ENCODE measurements at places on chromosomes 1 and 21.

GRCh38 chr1:65762081-65762862, 30.4 kb upstream of the PDE4B start:
- no peak for DNase-seq

DNA sequence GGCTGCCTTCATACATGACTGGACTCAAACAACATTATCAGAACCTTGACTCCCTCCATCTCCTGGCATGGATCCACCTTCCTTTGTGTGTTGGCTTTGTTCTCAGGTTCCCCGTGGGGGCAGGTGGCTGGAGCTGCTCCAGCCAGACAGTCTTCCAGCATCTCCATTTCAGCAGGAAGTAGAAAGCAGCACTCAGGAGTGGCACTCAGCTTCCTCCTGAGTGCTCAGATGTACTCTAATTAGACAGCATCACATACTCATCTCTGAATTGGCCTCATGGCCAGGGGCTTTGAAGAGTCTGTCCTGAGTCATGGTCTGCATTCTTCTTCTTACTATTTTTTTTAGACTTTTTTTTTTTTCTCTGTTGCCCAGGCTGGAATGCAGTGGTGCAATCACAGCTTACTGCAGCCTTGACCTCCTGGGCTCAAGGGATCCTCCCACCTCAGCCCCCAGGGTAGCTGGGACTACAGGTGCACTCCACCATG, 27.9 kb downstream of the OVAAL start:
- no peak for DNase-seq

DNA sequence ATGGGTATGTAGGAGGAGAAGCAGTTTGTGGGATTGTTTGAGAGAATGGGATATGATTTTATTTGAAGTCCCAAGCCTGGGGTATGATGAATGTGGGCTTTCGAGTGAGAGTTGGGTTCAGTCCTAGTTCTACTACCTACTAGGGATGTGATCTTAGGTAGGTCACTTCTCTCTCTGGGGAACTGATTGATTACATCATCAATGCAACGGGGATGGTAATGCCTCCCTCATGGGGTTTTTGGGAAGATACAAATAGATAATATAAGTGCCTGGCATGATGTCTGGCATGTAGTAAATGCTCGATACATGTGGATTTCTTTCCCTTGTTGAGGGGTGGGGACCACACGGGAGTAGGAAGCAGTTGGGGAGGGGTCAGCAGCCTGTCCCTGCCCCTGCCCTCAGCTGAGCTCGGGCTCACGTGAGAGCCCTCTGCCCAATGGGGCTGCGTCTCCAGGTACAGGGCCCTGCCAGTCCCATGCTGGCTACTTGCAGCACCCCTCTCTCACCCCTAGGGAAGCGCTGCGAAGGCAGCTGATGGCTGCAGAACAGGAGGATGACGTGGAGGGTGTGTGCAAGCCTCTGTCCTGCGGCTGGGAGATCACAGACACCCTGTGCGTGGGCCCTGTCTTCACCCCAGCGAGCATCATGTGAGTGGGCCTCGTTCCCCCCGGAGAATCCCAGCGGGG, 38.7 kb downstream of the AZIN2 start:
- no peak for DNase-seq

DNA sequence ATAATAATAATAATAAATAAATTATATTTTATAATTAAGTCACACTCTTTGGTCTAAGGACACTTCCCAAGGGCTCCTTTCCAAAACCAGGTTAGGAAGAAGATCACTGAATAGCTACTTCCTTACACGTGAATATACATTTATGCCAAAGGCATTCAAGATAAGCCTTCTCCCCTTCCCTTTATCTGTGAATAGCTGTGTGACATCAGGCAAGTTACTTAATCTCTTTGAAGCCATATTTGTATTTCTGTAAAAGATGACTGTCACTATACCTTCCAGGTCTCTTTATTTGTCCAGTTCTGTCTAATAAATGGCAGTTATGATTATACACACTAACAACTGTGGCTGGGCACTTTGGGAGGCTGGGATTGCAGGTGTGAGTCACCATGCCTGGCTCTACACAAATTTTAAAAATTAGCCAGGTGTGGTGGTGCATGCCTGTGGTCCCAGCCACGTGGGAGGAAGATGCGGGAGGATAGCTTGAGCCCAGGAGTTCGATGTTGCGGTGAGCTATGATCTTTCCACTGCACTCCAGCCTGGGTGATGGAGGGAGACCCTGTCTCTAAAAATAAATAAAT, 5.5 kb upstream of the RNF11 start:
- DNase-seq: no peak

DNA sequence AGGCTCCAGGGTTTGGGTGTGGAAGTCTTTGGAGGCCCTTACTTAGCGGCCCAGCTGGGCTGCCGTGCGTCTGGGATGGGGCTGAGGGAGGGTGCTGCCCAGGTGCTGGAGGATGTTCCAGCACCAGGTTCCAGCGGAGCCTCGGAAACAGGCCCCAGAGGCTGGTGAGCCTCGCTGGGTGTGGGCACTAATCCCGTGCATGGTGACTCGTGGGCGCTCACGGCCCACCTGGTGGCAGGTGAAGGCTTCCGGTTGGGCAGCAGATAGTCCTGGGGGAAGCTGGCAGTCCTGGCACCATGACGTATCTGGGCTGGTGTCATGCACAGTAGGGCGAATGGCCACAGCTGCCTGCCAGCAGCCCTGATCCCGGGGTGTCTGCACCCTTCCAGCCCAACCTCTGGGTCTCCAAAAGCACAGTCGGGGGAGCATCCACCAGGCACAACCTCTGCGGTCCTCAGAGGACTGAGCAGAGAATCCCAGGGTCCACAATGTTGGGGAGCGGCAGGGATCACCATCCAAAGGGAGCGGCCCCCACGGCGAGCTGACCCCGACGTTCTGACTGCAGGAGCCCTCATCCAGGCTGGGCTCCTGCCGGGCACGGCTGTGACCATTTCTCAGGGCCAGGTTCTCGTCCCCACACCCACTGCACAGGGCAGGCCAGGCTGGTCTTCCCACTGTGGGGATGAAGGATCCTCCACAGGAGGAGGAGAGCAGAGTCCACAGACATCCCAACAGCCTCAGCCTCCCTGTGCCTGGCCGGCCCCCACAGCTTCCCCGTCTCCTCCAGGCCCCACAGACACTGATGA, 25.3 kb downstream of the FTCD start:
- DNase-seq: no peak

DNA sequence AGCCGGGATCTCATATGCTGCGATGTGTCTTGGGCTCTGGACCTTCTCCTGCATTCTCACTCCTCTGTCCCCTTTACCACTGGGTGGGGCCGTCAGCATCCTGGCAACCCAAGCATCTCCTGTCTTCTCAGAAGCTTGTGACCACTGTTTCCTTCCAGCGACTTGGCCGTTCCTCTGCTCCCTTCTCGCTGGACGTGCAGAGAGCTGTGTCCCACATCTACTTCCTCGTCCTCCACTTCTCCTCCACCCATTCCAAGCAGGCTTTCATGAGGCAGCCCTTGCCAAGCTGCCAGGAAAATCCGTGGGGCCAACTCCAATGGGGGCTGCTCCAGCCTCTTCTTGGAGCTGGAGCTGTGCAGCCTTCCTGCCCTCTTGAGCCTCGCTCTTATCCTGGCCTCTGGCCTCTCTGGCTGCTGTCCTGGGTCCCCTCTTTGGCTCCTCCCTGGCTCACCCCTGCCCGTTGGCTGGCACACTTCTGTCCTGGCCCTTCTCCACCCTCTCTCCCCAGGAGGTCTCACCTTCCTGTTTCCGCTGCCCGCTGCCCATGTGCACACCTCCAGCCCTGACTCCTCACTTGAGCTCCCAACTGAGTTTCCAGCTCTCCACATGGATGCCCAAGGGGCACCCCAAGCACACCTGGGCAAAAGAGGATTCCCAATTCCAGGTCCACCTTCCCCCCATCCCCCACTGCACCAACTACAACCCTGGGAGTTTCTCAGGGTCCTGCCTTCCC, 8.7 kb downstream of the FAM131C start:
- DNase-seq: no peak

DNA sequence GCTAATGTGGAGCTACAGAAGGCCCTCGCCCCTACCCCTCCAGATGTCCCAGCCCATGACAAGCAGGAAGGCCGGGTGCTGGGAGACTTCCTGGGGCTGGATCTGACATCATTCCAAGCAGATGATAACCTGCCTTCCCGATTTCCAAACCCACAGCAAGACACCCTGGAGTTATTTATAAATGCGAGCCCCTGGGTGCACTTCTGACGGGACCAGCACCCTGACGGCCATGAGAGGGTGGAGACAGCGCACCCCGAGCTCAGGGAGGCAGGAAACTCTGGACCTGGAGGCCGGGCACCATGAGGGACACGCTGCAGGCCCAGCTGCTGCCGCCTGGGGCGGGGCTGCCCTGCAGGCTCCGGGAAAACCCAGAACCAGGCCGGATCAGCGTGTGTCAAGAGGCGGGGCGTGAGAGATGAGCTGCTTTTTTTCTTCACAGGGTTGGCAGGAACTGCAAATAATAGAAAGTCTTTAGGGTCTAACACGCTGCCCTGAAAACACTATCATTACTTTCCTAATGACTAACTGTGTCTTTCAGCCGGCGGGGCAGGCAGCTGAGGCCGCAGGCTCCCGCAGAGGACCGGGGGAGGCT, 2.5 kb upstream of the PCBP3 start:
- DNase-seq: no peak

DNA sequence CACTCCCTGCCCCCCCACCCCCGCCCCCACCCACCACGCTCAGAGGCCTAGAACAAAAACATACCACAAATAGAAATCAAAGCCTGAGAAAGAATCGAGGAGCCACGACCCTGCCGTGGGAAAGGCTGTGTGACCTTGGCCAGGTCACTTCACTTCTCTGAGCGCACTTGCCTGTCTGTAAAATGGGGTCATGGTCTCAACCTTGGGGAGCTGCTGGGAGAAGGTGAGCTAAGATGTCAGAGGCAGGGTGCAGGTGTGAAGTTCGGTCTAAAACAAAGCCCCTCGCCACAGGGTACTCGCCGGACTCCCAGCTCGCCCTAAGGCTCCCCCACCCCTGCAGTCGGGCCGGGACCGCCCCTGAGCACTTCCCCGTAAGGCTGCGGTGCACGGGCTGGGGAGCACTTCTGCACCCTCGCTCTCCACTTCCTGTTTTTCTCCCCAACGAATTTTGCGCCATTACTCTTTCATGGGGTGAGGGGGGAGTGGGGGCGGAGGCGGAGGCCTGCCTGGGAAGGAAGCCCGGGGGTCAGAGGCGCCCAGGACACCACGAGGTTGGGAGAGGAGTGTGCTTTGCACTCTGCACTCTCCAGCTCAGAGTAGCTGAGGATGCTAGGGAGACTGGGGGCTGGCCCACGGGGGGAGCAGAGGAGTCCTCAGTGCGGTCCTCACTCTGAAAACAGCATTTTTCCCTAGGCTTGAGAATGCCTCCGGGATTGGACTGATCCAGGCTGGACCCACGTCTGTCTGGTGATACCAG, 21.9 kb upstream of the PIK3CD start:
- peak; percentile 42 for DNase-seq

DNA sequence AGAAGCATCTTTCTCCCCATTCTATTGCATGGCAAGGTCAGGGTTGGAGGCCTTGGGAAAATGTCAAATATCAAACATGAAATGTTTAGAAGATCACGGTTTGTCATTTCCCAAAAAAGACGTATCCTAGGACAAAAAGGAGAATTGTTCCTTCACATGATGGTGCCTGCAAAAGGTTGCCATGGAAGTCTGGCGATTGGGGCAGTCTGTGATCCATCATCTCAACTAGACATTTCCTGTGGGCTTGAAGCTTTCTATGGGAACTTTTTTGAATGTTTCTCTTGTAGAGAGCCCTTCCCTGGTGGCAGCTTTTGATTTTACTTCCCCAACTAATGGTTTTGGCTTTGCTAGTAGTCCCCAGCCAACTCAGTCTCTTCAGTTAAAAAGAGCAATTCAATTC, 106.3 kb downstream of the TGFB2 start:
- no peak for DNase-seq

All from stimulated activated CD4-positive, alpha-beta T cell treated with anti-CD3 and anti-CD28 coated beads, TNF-alpha, amount 100 ng/mL, for 1 hour (primary cell).